ENCODE measurements at places on chromosomes 3 and 15. TPM values are rescaled to one million over a fixed set of nuclear protein-coding genes. Genes with fewer than 3 reads are reported as not detected.
A peak's percentile ranks its signal among the peaks of the same experiment; 100 is the strongest.

DNA sequence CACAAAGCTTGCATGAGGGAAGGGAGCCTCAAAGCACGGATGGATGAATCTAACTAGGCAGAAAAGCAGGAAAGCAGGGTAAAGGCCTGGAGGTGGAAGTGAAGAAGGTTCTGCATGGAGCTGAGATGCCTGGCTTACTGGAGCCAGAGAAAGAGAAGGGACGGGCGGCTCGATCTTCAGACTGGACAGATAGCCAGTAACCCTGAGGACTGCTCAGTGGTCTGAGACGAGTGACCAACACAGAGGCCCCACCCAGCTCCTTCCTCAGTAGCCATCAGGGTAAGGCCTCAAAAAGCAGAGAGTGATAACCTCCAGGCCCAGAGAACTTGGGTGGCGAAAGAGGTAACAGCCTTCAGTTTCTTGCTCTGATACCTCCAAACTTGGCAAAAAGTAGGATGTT, 6.4 kb downstream of the CLN6 start:
- no peak for DNase-seq

DNA sequence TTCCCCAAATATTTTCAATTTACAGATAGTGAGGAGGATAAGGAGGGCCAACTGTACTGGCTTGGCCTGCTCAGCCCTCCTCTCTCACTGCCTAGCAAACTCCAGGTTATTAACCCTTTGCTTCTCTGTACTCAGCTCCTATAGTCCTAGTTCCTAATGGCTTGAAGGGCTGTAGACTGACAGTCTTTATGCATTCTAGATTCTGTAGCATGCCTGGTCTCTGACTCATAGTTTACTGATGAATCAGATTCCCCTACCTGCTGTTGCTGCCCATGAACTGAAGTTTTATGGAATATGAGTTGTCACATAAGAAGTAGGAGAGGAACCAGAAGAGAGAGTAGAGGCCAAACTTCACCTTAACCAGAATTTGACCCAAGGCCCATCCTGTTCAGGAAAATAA, 27.1 kb upstream of the MAP3K13 start:
- DNase-seq, result no peak

GRCh38 chr15:38620851-38621594, 56.4 kb upstream of the RASGRP1 start:
- DNase-seq, result no peak

- no peak for DNase-seq
Observed at GRCh38 chr3:130384476-130385025, 39.1 kb downstream of the COL6A5 start.

DNA sequence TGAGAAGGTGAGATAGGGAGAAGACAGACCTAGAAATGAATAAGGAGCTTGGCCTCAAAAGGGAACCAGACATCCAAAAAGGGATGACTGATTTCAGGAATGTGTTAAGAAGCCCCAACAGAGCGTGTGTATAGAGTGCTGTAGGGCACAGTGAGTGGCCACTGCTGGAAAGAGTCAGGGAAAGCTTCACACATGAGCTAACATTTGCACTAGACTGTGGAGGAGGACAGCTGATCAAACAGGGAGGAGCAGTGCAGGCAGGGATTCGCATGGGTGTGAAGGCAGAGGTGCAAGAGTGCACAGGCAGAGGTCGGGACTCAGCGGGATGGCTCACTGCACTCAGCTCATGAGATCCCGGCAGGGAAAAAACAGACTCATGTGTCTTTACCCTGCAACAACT, 61.8 kb downstream of the NPTN start:
- DNase-seq, result no peak

DNA sequence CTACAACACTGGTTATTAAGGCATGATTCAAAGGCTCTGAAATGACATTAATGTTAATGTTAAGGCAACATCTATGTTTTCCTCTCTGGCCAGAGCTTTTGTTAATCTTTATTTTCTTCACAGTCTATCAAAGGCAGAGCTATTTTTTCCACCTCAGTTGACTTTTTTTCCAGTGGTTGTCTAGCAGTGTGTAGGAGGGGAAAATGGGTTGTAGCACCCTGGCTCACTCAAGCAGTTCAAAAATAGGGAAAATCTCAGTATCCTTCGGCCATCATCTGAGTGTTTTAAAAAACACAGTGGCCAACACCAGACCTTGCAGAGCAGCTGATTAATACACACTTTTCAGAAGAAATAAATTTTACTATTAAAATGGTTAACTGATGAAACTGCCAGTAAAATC, 21.4 kb downstream of the CBLB start:
- DNase-seq, result no peak

DNA sequence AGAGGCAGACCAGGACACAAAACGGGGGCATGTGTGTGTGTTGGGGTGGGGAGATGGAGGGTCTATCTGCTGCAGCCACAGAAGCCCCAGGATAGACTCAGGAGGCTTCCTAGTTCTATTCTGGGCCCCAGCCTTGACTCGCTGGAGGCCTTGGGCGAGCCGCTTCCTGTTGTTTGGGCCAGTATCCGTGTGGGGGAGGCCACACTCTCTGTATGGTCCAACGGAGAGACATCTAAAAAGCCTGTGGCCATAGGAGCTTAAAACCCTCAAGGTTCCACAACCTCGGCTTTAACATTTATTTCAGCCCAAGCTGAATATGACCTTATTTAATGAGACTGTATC, 32.8 kb downstream of the POC1A start:
- no peak for DNase-seq

ROPN1 gene
- total RNA-seq, result not detected

- DNase-seq, result no peak
Observed at GRCh38 chr3:172096881-172097420, 57.6 kb downstream of the FNDC3B start.

NTRK3 gene
- 4.0 TPM for total RNA-seq

RNF111 gene
- 36.8 TPM for total RNA-seq

- no peak for DNase-seq
Observed at GRCh38 chr15:96736384-96736783, 405.9 kb downstream of the NR2F2 start.

- DNase-seq, result no peak
Observed at GRCh38 chr15:79329171-79329611, 18.3 kb downstream of the TMED3 start.

CCR8 gene
- total RNA-seq, result 0.53 TPM

DUOXA2 gene
- total RNA-seq, result not detected

SPRED1 gene
- 0.05 TPM for total RNA-seq

GRCh38 chr3:83248454-83248853, 1487.0 kb upstream of the GBE1 start:
- no peak for DNase-seq

FBXO40 gene
- total RNA-seq, result not detected

GRCh38 chr3:197021231-197021630, 8.4 kb downstream of the MELTF start:
- DNase-seq, result peak; percentile 44

DNA sequence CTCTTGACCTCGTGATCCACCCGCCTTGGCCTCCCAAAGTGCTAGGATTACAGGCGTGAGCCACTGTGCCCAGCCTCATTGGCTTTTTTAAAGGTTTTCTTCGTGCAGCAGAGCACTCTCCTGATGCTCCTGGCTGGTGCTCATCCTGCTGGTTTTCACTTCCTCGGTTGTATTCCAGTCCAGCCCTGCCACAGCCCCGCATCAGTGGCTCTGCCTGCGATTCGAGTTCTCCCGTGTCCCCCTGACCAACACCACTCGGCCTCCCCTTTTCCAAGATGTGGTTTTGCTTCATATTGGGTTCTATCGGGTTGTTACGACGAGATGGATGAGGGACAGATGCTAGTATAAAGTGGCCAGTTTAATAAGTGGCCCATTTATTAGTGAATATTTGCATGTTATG, 27.8 kb downstream of the EFCC1 start:
- DNase-seq, result no peak
